Nasal cavity respiratory epithelium epithelial cell of viscerocranial mucosa (primary cell): ENCODE measurements at places on chromosomes 1 and 21. TPM values are rescaled to one million over a fixed set of nuclear protein-coding genes. Genes with fewer than 3 reads are reported as not detected.

CORT gene
- total RNA-seq, result 0.14 TPM in 1 of 2 replicates, not detected in the other

OR10R2 gene
- total RNA-seq, result not detected in 2 replicates

PTPRU gene
- total RNA-seq, result 55.4 and 129 TPM in 2 replicates

TRIM46 gene
- 0.34 and 1.3 TPM in 2 replicates for total RNA-seq

CNIH3 gene
- total RNA-seq, result 0.68 and 1.2 TPM in 2 replicates

LEPR gene
- total RNA-seq, result 10.9 and 18.3 TPM in 2 replicates

TNFSF4 gene
- 0.34 and 1.4 TPM in 2 replicates for total RNA-seq

SPRR2E gene
- 1.1 and 21.5 TPM in 2 replicates for total RNA-seq

RGL1 gene
- 0.68 and 3.3 TPM in 2 replicates for total RNA-seq

SPRR2G gene
- 2.1 TPM in 1 of 2 replicates, not detected in the other for total RNA-seq

IL22RA1 gene
- total RNA-seq, result 0.34 and 2.7 TPM in 2 replicates

CNKSR1 gene
- 12.3 and 19.6 TPM in 2 replicates for total RNA-seq

IFI44 gene
- 2.4 and 5.2 TPM in 2 replicates for total RNA-seq

TRAF3IP3 gene
- not detected in 2 replicates for total RNA-seq

SERPINC1 gene
- total RNA-seq, result 0.21 TPM in 1 of 2 replicates, not detected in the other

SLC6A9 gene
- total RNA-seq, result 35.5 and 57.6 TPM in 2 replicates

DCST2 gene
- 0.34 and 0.36 TPM in 2 replicates for total RNA-seq

SLC6A17 gene
- total RNA-seq, result under 0.01 TPM in 2 replicates

KIF17 gene
- total RNA-seq, result 1.7 and 2.1 TPM in 2 replicates

TAF12 gene
- 30.3 and 47.2 TPM in 2 replicates for total RNA-seq

LAMC1 gene
- 233 and 290 TPM in 2 replicates for total RNA-seq

MX2 gene
- total RNA-seq, result 0.34 and 0.93 TPM in 2 replicates

FNBP1L gene
- 18.1 and 58.1 TPM in 2 replicates for total RNA-seq

C1QC gene
- total RNA-seq, result not detected in 2 replicates

MPZ gene
- total RNA-seq, result under 0.01 and 0.07 TPM in 2 replicates

TUFT1 gene
- total RNA-seq, result 58.3 and 135 TPM in 2 replicates

PPIAL4G gene
- not detected in 2 replicates for total RNA-seq

THBS3 gene
- total RNA-seq, result 11.3 and 19.6 TPM in 2 replicates

CGN gene
- 1.7 and 5.8 TPM in 2 replicates for total RNA-seq

METTL13 gene
- total RNA-seq, result 22.2 and 33.5 TPM in 2 replicates

ERVH48-1 gene
- total RNA-seq, result not detected in 2 replicates

OTUD7B gene
- total RNA-seq, result 19.5 and 24.9 TPM in 2 replicates
